ENCODE measurements at places on chromosomes 2 and 18.
A peak's percentile ranks its signal among the peaks of the same experiment; 100 is the strongest.

- peak; percentile 58 for DNase-seq
These were observed 51.4 kb downstream of the KIF5C start for GRCh38 chr2:148926291-148926961.

DNA sequence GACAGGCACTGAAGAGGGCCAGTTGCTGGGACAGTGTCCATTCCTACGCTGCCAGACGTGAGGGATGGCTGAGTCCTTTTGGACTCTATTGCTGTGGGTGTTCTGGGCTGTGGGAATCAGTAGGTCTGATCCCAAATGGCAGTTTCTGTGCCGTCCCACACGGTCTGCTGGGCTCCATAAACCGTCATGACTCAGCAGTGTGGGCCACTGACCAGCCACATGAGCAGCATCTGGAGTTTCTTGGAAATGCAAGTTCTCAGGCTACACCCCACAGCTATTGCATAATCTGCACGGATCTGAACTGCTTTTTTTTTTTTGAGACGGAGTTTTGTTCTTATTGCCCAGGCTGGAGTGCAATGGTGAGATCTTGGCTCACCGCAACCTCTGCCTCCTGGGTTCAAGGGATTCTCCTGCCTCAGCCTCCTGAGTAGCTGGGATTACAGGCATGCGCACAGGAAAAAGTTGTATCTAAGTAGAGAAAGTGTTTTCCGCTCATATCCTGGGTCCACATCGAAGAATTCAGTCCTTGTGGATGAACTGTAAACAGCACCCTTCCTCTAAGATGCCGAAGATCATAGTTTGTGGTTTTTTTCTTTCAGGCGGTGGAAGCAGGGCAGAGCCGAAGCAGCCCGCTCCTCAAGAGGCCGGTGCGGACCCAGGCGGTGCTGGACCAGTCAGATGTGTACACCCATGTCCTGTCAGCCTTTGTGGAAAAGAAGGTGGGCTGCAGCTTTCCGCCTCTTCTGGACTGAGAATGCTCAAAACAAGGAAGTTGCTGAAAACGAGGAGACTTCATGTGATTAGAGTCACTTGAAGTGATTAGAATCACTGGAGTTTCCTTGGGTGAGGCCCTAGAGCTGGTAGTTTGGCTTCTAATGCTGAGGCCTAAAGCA, 25.5 kb downstream of the RMC1 start:
- no peak for DNase-seq

DNA sequence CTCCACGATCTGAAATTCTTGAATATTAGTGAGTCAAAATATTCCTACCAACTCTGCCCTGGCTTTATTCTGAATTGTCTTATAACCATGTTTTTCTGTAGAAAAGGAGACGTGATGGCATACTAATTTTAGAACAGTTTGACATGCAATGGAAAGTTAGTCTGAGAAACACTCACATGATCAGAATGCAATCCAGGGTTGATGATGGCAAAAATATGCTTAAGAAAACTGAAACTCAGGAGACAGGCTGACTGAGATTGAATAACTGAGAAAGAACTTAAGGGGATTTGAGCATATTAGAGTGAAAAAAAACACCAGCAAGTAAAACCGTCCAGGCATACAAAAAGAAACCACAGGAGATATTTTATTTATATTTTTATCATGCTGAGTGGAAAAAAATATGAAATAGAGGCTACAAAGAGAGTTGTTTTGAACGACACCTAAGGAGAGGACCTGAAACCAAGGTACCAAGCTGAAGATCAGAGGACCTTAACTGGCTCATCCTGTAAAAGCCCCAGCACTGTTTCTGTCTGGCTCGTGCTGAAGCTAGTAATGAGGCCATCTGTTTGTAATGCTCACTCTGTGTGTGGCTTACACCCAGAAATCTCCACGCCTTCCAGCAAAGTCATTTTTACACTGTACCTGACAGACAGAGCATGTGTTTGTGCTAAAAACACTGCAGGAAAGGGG, 437.2 kb upstream of the PKDCC start:
- no peak for DNase-seq

DNA sequence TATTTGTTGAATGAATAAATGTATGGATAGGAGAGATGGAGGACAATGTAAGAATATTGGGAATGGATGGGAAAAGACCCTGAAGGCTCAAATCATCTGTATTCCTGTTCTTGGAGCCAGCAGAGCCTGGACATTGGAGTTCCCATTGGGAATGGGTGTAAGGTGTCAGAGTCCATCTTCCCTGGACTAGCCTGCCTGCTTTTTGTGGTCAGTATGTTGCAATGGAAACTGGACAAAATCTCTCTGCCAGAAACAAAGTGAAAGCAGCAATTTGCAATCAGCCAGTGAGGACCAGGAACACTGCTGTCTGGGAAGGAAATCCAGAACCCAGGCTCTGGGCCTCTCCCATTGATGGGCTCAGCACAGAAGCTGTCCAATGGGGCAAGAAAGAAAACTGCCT, 83.5 kb upstream of the SKOR2 start:
- no peak for DNase-seq

DNA sequence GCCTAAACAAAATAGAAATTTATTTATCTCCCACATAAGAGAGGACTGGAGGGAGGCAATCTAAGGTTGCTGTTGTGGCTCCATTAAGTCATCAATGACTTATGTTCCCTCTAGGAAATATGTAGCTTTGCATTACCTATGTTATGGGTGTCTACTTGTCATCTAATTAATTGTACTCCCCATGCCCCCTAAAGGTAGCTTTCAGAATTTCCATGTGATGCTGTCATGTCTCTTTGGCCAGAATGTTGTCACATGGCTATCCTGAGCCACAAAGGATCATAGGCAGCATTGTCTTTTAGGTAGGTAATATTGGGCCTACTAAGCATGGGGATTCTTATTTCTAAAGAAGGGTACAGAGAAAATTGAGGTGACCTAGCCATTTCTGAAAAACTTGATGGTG, 935.6 kb upstream of the FANCL start:
- DNase-seq: no peak

Measured in CD4-positive, alpha-beta T cell treated with Interleukin-15 for 4 hours (primary cell).